ENCODE measurements at places on chromosomes 1 and 21. TPM values are rescaled to one million over a fixed set of nuclear protein-coding genes. Genes with fewer than 3 reads are reported as not detected.

DNA sequence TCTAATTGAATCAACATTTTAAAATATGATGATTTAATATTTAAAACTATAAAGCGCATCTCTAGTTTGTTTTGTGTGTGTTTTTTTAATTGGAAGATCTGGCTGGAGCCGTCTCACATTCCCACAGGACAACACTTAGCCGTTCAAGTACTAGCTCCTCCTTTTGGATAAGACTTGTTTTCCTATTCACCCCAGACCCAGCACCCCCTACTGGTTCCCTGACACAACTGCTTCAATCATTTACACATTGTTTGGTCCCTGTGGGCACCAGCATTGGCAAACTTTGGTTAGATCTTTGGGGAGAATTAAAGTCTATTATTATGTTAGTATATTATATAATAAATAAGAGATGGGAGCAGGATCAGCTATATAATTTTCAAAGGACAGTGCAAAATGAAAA, 34.5 kb downstream of the TYW3 start:
- no peak for DNase-seq
- no peak overlapping the region for H3K27ac ChIP-seq
- H3K36me3 ChIP-seq: peaks cover 2% of the 10 kb centered on the region
- H3K4me3 ChIP-seq: no peak overlapping the region
- no peaks in the 10 kb centered on the region for H3K4me1 ChIP-seq
- peaks cover 6% of the 10 kb centered on the region for H3K27me3 ChIP-seq

DNA sequence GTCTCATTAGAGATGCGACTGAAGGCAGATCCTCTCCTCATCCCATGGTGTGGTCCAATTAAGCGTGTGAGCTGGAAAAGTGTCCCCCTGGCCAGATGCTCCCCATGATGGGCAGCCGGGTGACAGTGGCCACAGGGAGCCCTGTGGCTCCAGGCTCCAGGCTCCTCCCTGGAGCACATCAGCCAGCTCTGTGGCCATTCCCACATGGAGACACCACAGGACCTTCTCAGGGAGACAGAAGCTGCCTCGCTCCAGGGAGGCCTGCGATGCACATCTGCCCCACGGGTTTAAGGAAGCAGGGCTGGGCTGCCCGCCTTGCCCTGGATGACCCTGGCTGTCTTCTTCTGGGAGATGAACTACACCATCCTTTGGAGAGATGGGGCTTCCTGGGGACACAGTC, 99.9 kb upstream of the TLR5 start:
- H3K27ac ChIP-seq: no peak overlapping the region
- no peak for DNase-seq
- no peaks in the 10 kb centered on the region for H3K4me1 ChIP-seq
- H3K36me3 ChIP-seq: no peaks in the 10 kb centered on the region

DNA sequence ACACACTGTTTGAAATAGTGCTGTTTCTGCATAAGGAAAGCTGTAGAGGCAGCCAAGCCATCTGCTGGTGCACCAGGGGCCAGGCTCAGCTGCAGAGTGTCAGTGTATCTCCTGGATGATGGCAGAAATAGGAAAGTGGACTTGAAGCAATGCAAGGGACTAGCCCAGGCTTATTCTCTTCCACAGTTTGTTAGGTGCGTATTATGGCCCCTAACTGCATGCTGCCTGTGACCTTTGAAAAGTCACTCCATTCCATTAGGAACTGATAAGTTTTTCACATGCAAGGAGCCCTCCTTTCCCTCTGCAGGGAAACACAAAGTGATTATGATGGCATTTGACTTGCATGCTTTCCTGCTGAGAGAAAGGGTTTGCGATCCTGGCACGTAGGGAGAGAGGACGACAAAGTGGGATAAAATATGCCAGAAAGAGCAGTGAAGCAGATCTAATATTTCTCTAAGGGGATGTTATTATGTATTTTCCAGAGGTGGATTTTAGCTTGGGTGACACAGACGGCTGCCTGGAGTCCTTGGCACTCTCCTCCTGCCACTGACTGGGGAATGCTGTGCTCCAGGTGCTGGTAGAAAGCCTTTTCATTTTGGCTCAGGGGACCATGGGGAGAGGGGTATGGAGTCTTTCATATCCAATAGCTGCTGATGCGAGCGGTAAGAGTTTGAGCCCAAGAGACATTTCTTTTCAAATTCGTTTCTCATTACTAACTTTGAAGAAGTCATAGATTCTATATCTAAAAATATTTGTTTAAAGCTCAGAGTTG, 402.1 kb upstream of the B3GALT2 start:
- peaks cover 11% of the 10 kb centered on the region for H3K4me1 ChIP-seq
- peak; percentile 44 for DNase-seq
- no peak overlapping the region for H3K27ac ChIP-seq
- H3K27me3 ChIP-seq: no peaks in the 10 kb centered on the region
- no peak overlapping the region for H3K4me3 ChIP-seq
- H3K36me3 ChIP-seq: no peaks in the 10 kb centered on the region

- no peak for DNase-seq
- no peaks in the 10 kb centered on the region for H3K36me3 ChIP-seq
Measured at GRCh38 chr1:115668579-115668978, 26.8 kb downstream of the VANGL1 start.

DNA sequence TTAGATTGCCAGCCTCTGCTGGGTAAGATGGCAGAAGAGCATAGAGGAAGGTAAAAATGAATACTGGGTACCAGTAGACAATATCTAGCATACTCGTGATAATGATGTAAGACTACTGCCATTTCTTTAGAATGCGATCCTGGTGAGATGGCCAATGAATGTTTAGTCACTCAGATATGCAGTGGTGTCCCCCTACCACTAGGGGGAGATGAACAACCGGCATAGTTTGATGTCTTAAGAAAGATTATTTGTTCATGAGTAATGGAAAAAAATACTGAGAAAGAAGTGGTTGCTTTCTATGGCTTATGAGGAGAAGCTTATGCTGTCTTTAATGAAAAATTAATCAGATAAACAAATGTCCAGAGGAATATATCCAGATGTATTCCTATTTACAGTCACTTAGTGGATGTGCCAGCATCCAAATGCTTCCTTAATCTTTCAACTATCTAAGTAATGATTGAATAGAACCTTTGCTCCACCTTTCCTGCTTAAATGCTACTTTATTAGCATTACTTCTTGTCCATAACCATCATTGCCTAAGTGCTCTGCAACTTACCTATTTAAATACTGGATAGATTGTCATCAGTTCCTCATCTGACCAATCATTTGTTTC, 256.6 kb downstream of the ST6GALNAC3 start:
- no peak overlapping the region for H3K27ac ChIP-seq
- peak; percentile 73 for DNase-seq
- no peak overlapping the region for H3K4me3 ChIP-seq
- H3K27me3 ChIP-seq: no peaks in the 10 kb centered on the region
- no peaks in the 10 kb centered on the region for H3K4me1 ChIP-seq

DNA sequence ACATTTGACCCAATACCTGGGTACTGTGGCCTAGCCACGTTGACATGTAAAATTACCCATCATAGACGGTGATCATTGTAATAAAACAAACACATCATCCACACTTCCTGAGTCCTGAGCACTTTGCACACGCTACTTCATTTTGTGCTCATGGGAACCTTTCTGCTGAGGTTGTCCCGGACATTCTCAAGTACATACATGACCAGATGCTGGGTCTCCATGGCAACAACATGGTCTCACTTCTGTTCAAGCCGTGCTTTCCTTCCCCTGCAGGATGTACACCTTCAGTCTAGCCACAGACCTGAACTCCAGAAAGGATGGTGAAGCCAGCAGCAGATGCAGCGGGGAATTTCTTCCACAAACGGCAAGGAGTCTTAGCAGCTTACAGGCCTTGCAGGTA, 22.7 kb downstream of the UBASH3A start:
- no peaks in the 10 kb centered on the region for H3K27me3 ChIP-seq
- DNase-seq: no peak
- H3K36me3 ChIP-seq: no peaks in the 10 kb centered on the region
- H3K4me1 ChIP-seq: no peaks in the 10 kb centered on the region

GRCh38 chr21:25186273-25186672, 421.0 kb downstream of the MRPL39 start:
- no peak overlapping the region for H3K27ac ChIP-seq
- H3K4me1 ChIP-seq: no peaks in the 10 kb centered on the region
- DNase-seq: peak; percentile 84
- H3K36me3 ChIP-seq: no peaks in the 10 kb centered on the region
- H3K27me3 ChIP-seq: no peaks in the 10 kb centered on the region
- no peak overlapping the region for H3K4me3 ChIP-seq

DNA sequence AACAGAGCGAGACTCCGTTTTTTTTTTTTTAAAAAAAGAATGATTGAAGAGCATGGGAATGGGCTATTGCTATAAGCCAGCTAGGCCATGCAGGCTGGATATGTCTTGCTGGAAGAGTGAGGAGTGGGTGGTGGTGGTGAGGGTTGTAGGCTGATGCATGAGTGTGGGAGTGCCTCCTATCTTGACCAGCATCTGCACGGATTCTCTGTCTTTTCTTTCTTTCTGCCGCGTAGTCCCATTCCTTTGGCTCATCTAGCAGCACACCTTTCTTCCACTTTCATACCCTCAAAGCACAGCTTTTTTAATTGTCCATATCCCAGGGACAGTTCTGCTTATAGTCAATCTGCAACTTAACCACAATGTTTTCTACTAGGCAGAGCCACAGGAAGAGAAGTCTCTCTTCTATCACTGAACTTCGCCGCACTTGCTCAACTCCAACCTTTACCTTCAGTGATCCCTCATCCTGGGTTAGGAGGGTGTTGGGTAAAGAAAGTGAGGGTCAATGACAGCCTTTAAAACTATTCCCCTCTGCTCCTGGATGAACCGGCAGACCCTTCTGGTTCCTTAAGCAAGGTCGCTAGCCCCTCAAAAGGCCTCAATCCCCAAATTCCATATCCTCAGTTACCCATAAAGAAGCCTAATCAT, 15.2 kb downstream of the ADCY10 start:
- H3K4me3 ChIP-seq: no peak overlapping the region
- no peak for DNase-seq
- H3K4me1 ChIP-seq: no peaks in the 10 kb centered on the region
- no peaks in the 10 kb centered on the region for H3K27me3 ChIP-seq
- no peak overlapping the region for H3K27ac ChIP-seq

DNA sequence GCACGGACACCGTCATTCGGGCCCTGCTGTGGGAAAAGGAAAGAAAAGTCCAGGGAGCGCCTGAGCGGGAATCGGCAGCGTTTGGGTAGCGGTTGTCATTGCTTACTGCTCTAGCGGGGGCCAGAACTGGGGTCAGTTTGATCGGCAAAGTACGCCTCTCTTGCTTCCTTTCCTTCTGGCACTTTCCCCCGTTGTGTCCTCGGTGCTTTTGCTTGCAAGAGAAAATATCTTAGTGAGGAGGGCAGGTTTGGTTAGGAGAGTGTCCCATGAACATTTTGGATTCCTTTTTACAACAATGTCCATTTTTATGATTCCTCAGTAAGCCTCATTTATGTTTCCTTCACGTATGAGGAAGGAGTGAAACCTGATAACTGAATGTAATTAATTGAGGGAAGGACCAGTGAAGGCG, 670 bp downstream of the ST3GAL3 start:
- H3K27ac ChIP-seq: peak overlapping the region; percentile 82
- peak; percentile 41 for DNase-seq
- peaks cover 13% of the 10 kb centered on the region for H3K36me3 ChIP-seq
- no peaks in the 10 kb centered on the region for H3K4me1 ChIP-seq

DNA sequence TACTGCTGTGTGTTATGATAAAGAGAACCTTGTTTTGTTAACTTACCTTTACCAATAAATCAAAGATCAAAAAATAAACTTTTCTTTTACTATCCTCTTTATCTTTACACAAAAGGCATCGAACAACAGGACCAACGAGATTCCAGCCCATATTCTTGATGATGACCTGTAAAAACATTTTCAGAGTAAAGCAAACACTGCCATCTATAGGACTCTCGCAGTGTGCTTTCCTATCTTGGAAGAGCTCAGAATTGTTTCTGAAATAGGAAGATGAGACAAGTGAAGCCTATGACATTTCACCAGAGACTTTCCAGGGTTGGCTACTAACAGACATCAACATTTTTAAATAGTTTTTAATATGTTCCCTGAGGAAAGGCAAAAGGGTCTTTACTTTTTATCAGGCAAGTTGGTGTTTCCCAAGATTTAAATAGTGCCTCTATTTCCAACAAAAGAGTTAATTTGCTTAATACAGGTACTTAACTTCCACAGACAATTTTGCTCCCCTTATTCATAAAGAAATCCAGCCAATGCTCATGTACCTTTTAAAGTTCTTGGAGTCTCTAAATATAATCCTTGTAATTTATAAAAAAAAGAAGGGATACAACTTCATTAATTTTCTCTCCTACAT, 7.3 kb downstream of the GLMN start:
- no peaks in the 10 kb centered on the region for H3K27me3 ChIP-seq
- no peaks in the 10 kb centered on the region for H3K4me1 ChIP-seq
- H3K27ac ChIP-seq: no peak overlapping the region
- no peak overlapping the region for H3K4me3 ChIP-seq
- H3K36me3 ChIP-seq: peaks cover 32% of the 10 kb centered on the region

GRCh38 chr1:229845410-229846138, 219.5 kb downstream of the URB2 start:
- no peaks in the 10 kb centered on the region for H3K36me3 ChIP-seq
- no peak for DNase-seq
- no peak overlapping the region for H3K27ac ChIP-seq
- H3K27me3 ChIP-seq: peaks cover under 1% of the 10 kb centered on the region
- no peak overlapping the region for H3K4me3 ChIP-seq

DNA sequence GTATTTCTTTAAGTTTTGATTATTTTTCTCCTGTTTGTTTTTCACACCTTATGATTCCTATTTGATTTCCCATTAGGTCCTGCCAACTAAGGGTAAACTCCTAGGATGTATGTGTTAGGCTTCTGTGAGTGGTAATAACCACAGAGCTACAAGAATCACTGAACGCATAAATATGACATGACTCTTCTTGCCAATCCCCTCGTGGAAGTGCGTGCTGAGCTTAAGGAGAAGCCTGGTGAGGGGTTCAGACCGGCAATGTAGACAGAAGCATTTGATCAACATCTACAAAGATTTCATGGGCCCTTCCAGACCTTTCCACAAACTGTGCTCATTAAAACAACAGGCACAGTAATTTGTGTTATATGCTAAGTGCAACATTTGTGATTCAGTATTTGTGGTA, 273.8 kb upstream of the SNX7 start:
- H3K4me1 ChIP-seq: no peaks in the 10 kb centered on the region
- H3K27me3 ChIP-seq: no peaks in the 10 kb centered on the region
- no peaks in the 10 kb centered on the region for H3K36me3 ChIP-seq
- no peak for DNase-seq

Gene AMY1B
- 4.3 TPM for total RNA-seq

Gene FCRL2
- 0.46 TPM for total RNA-seq

Gene SLAMF1
- total RNA-seq: 0.95 TPM

Gene KRTAP12-2
- total RNA-seq: not detected
